Stimulated activated CD8-positive, alpha-beta memory T cell treated with anti-CD3 and anti-CD28 coated beads, Interleukin-2, amount 100 ng/mL, for 1 hour (primary cell): ENCODE measurements at places on chromosomes 4 and X.

GRCh38 chr4:89587364-89587763 lies 249.6 kb downstream of the SNCA start:
- no peak for DNase-seq

DNA sequence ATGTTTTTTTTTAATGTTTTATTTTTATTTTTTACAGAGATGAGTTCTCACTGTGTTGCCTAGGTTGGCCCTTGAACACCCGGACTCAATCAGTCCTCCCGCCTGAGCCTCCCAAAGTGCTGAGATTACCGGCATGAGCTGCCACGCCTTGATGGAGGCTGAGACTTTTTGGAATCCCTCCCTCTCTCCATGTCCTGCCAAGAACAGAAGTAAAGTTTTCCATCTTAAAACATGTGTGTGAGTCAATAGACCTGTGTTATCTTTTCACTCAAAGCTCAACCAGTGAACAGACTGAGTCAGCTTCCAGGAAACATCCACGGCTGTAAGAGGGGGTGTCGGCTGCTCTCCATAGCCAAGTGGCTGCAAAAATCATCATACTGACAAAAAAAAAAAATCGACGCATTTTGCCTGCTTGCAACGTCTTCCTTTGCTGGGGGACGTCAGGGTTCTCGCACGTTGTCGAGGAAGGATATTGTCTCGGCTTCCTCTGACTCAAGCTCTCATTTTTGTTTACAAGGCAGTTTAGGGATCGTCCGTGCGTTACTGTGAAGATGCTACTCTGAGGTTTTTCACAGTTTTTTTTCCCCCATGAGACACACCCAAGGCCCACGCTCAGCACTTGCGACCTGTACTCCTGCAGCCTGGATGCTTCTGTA lies 10.0 kb upstream of the ASMTL start:
- DNase-seq: peak; percentile 47

DNA sequence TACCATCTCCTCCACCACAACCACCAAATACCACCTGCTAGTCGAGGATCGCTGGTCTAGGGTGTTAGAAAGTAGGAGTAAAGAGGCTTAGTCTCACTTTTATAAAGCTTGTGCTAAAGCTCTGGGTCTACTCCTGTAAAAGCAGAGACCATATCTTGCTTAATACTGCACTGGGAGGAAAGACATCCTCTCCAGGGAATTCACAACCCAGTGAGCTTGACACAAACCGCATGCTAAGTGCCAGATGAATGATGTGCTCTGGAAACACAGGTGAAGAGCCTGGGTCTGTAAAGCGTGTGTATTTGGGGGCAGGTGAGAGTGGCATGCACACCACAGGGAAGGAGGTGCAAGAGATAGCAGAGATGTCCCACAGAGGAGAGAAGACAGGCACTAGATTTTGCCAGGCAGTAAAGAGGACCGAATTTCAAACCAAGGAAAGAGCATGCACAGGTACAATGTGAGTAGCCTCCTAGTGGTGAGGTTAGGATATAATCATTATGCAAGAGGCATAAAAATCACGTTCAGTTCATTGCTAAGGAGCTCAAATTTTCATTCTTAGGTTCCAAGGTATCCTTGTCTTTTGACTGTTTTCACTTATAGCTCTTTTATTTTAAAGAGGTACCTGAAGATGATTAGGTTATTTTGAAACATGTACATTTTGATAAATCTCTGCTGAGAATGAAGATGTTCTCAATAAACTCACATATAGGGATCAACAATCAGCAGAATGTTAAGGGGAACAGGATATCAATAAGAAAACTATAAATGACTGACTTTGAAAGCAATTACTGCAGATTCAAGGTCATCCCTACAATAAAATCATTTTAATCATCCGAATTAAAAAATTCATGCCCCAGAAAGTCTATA lies 20.7 kb downstream of the TAPT1 start:
- DNase-seq: no peak

DNA sequence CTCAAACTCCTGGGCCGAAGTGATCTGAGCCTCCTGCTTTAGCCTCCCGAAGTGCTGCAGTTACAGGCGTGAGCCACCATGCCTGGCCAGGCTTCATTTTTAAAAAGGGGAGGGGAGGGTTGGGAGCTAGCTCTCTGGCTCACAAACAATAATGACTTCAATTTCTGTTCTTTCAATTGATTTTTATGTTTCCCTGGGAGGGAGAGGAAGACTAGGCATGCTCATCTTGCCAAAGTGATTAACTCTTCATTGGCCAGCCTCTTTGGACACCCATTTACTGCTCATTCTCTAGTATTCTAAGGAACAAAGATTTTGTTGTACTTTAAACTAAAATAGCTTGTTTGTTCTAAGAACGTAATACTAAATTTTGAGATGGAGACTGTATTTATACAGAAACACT lies 43.4 kb upstream of the TRIM2 start:
- DNase-seq: no peak

DNA sequence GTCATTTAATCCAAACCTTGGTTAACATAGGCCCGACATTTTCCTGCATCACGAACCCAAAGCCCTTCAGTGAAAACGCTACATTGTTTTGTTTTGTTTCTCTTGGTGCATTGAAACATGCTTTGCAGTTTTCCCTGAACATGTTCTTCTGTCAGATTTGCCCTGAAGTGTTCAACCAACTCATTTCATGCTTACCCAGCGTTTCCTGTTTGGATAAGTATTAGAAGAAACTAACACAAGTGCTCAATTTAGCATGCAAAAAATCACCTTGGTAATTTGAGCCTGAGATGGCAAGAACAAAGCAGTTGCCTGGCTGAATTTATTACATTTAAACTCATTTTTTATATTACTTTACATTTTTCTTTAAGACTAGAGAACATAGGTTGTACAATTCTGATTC lies 160.1 kb upstream of the VCX3A start:
- DNase-seq: no peak

- DNase-seq: no peak
These were observed 174.8 kb upstream of the GLRA2 start for GRCh38 chrX:14354521-14354920.

DNA sequence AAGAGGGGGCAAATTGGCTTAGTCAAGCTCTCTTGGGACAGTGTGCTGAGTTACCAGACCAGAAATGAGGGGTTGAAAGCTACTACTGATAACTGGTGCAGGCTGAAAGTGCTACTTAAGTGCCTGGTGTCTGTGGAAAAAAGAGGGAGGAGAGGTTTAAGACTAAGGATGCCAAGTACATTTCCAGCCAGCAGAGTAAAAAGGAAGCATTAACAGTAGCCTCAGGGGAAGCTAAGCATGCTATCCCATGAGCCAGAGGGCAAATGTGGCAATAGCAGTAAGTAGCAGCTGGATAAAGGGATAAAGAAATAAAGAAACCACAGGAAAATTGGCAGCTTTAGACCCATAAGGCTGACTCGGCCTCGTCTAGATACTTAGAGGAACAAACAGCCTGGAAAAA lies 196.3 kb upstream of the MAB21L2 start:
- DNase-seq: no peak

DNA sequence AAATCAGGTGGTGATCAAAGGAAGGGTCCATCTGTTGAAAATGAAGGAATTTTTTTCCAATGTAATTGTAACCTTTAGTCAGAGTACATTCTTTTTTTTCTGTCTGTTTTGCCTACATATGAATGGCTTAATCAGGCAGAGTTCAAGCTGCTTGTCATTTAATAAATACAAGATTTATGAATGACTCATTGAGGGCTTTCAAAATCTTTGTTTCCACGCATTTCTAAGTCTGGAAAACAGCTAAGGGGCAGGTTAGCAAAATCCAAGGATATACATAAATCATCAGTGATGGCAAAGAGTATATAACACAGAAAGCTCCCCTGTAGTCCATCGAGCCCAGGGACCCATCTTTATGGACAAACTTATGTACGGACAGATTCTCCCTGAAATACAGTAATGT lies 1.8 kb downstream of the CA5B start:
- DNase-seq: no peak

GRCh38 chrX:39397561-39398199 lies 596.4 kb downstream of the MID1IP1 start:
- no peak for DNase-seq

GRCh38 chrX:44240036-44240435 lies 103.4 kb downstream of the EFHC2 start:
- DNase-seq: no peak

GRCh38 chrX:153602601-153603000 lies 3.7 kb upstream of the CCNQ start:
- no peak for DNase-seq

DNA sequence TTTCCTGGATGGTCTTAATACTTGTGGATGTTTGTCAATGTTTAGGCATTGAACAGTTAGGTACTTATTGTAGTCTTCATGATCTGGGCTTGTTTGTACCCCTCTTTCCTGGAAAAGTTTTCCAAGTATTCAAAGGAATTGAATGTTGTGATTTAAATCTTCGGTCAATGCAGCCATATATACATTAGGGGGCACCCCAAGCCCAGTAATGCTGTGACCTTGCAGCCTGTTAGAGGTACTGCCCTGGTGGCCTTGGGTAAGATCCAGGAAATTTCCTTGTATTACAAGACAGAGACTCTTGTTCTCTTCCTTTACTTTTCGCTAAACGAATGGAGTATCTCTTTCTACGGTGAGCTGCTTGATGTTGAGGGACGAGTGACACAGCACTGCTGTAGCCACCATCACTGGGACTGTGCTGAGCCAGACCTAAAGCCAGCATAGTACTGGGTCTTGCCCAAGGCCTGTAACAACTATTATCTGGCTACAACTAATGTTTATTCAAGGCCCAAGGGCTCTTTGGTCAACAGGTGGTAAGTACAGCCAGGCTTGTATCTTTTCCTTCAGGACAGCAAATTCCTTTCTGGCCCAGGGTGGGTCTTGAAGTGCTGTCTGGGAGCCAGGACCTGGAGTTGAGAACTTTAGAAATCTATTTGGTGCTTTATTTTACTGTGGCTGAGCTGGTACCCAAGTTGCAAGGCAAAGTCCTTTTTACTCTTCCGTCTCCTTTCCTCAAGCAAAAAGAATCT lies 118.3 kb upstream of the ATOH1 start:
- DNase-seq: no peak

DNA sequence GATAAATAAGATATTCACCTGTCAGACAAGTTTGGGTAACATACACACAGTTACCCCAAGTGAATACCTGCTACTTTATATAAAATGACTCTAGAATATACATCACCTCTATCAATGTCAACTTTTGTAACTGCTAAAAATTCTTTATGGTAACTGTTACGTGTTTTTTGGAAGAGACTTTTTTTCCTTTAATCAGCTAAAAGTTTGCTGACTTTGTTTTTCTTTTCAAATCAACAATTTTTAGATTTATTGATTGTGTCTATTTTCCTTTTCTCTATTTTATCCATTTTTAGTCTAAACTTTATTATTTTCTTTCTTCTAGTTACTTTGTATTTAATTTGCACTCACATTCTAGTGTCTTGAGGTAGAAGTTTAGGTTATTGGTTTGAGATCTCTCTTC lies 1106.6 kb upstream of the LCORL start:
- DNase-seq: no peak

- DNase-seq: peak; percentile 73
These were observed 1.1 kb upstream of the MFAP3L start for GRCh38 chr4:170027181-170027829.

DNA sequence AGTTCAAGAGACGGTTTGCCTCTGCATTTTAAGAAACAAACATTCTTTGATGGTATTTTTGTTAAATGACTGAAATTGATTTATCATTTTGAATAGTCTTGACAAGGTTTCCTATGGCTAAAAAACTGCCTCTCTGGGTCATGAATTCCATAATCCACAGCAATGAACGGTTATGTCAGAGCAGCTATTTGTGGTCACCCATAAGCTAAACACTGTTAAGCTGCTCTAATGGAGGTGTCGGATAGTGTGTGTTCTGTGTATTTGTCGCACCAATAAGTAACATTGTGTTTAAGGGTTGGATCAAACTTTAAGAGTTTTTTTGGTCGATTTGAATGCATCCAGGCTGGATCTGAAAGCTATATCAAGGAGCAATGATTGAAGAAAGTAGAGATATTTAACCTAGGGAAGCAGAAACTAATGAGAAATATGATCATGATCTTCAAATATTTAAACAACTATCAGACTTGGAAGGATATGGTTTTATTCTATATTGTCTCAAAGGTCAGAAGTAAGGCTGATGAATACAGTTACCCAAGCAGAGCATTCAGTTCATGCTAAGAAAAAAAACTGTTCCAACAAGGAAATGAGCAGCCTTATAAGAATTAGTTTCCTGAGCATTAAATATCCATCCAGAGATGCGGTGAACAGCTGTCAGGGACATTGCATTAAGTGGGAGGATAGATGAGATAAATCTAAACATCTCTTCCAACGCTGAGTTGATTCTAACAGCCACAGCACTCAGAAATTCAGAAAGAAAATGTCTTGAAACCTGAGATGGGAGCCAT lies 232.3 kb upstream of the RPS6KA3 start:
- DNase-seq: no peak

DNA sequence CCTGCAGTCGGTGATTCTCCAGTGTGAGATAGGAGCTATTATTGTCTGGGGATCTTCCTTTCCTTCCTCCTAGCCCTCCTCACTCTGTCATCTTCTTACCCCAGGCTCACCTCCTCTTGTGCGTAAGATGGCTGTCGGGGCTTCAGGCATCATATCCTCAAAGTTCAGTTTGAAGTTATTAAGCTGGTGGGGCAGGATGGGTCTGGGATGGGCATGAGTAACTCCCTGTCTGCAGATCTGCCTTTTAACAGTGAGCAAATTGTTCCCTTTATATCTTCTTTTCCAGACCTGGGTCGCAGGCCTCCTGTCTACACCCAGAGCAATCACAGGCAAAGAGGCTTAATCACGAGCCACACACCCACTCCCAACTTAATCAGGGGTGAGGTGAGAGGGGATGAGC lies 900 bp upstream of the MTMR1 start:
- DNase-seq: no peak

DNA sequence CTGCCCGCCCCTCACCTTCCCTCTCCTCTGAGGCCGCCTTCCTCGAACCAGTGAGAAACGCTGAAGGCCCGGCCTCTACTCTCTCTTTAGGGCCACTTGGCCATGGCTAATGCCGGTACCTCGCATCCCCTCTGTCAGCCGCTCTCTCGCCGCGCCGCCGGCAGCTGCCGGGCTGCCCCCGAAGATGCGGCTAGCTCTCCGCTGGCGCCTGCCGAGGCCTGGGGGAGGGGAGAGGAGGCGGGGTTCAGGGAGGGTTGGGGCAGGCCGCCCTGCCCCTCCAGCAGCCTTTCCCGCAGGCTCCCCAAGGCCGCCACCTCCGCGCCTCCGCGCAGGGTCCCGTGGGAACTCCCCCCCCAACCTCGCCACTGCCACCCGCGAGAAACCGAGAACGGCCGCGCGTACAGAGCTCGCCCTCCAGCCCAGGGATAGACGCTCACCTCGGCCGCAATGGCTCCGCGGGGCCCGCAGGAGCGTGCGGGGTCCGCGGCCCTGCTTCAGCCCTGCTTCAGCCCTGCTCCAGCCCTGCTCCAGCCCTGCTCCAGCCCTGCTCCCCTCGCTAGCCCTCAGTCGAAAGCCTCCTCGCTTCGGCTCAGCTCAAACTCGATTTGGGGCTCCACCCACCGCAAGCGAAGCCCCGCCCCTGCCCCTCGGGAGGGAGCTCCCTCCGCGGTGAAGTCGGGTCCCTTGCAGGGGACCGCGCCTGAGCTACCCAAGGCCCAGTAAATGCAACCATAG lies at the start of gene HUWE1:
TSS of gene HUWE1 (minus strand) at position 569 of the 735 bp plus-strand sequence. CDS start 32,612 bp downstream, outside the sequence.
- DNase-seq: peak; percentile 64
